ENCODE measurements at places on chromosomes 7 and 10.

- DNase-seq, result no peak
Observed at GRCh38 chr10:63458177-63458576, 7.6 kb downstream of the JMJD1C start.

- no peak for DNase-seq
Observed at GRCh38 chr10:130224228-130224627, 88.0 kb downstream of the GLRX3 start.

DNA sequence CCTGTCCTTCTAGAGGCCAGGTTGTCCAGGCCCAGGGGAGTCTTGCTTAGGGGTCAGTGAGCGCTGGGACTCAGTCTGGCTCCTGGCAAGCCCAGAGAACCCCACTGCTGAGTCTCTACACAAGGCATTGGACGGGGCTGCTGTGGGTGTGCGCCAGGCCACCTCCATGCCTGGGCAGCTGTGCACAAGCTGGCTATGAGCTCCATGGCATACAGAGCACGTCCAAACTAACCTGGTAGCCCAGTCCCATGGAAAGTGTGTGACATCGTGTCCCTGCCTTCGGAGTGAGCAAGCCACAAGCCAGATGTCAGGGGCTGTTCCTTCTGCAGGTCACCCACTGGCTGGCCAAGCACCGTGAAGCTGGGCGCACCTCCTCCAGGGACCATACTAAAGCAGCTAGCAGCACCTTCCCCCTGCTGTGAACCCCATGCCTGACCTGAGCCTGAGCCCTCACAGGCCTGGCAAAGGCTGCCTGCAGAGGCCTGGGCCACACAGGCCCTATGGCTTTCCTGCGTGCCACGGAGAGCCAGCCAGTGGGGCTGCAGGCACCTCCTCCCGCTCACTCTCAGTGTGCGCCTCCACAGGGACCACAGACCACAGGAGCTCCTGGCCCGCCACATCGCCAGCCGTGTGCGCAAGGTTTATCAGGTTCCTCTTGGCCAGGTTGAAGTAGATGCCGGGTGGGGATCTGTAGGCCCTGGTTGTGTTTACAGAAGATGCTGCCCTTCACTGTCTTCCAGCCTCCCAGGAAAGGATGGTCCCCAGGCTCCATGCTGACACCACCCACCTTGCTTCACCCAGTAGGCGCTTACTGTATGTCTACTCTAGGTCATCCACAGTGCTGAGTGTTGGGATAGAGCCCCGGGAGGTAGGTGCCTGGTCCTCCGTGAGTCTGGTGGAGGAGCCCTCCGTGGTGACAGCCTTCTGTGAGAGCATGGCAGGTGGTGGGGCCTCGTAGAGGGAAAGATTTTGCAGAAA, 219.7 kb downstream of the EBF3 start:
- no peak for DNase-seq

DNA sequence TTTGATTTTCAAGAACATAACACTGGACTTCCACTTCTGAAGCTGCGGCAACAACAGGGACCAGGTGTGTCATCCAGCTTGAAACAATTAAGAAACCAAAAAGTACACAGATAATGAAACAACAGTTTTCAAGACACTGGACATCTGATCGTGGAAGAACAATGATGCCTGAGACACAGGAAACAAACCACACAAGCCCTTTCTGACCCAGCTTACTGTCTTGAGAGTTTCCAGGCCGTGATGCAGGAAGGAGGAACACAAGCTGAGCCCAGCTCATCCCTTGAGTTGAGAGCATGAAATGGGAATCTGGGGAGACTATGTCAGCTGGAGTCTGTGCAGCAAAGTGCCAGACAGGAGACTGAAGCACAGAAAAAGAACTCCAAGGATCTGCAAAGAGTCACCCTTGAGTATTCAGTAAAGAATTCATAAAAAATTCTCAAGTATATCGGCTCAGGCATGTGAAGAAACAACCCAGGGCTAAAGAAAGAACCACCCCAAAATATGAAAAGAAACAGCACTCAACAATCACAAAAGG, 91.6 kb downstream of the RNF32 start:
- DNase-seq, result no peak

GRCh38 chr10:112379635-112380296, 5.8 kb downstream of the ACSL5 start:
- no peak for DNase-seq

- DNase-seq, result no peak
Observed at GRCh38 chr10:79346388-79347225, 662 bp upstream of the PPIF start.
